T-helper 17 cell (primary cell): ENCODE measurements at places on chromosomes 13 and 19. TPM values are rescaled to one million over a fixed set of nuclear protein-coding genes. Genes with fewer than 3 reads are reported as not detected.

Gene ZSCAN1
- not detected for total RNA-seq

DNA sequence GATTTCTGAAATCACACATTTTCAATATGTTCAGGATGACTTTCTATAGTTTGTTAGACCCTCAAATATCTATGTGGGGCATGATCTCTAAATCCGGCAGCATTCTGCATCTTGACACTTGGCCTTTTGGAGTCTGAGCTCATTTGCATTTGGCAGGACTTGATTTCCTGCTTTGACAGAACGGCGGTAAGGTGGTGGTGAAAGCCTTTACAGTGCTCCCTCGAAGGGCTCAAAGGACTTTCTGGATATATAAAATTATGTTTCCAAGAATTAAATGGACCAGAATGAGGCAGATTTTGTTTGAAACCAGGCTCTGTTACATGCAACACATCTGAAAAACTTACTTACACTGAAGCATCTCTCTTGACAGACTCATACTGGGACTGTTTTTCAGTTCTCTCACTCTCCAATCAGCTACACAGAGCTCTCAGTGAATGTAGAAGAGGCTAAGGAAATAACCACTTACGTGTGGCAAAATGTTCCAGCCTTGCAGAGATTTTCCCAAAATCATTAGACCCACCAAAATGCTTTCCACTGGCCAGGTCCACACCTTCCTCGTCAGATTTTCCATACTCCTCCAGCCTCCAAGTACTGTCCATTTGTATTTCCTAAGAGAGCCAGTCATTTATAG, 207.2 kb downstream of the SPRY2 start:
- no peak for DNase-seq

Gene GPR12
- total RNA-seq = not detected

DNA sequence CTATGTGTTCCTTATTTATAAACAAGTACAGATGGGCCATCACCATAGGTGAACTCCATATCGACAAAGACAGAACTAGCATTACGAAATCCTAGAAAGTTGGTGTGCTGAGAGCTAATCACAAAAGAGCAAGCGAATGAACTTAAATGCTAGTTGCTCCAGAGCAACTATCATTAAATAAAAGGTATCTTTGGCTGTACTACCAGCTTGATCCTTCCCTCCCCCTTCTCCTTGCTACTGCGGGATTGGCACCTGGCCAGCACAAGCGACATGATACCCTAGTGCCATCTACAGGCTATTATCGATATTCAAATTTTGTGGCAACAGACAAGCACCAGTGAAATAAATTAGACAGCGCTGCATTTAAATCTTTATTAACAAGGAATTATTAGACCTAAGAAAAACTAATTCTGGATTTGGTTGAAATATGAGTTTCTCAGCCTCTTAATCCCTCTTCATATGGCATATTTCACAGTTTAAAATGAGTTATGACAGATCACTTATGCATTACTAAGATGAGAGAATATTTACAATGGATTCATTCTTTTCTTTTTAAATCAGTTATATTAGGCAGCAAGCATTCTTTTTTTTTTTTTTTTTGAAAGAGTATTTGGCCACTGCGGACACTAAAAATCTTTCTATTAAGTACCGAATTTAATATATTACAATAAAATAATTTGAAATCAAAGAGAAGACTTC, 5.8 kb downstream of the PCDH9 start:
- DNase-seq = no peak

DNA sequence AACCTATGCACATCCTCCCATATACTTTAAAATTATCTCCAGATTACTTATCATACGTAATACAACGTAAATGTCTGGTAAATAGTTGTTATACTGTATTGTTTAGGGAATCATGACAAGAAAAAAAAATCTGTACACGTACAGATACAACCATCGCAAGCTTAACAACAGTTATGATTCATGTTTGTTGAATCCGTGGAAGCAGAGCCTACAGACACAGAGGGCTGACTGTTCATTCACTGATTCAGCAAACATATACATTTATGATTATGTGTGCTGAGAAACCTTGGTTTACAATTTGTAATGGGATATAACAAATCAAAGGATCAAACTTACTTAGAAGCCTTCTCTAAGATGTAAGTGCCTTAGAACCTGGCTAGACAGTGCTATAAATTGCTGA, 1.5 kb downstream of the ZNF260 start:
- DNase-seq = no peak

Gene DYRK1B
- total RNA-seq = 55.5 TPM

GRCh38 chr13:39108783-39109182, 70.5 kb downstream of the NHLRC3 start:
- DNase-seq = no peak

Gene IGSF23
- total RNA-seq = not detected

- no peak for DNase-seq
These were observed 86.8 kb downstream of the UBL3 start for GRCh38 chr13:29763436-29764180.

Gene MAP4K1
- total RNA-seq = 351 TPM

Gene LGALS14
- total RNA-seq = not detected

Gene FBXO46
- total RNA-seq = 23.2 TPM

GRCh38 chr13:74134777-74135325, 647 bp upstream of the KLF12 start:
- DNase-seq = peak; percentile 54

Gene GFY
- total RNA-seq = not detected

- DNase-seq = no peak
These were observed 4.4 kb downstream of the KXD1 start for GRCh38 chr19:18562086-18562485.

DNA sequence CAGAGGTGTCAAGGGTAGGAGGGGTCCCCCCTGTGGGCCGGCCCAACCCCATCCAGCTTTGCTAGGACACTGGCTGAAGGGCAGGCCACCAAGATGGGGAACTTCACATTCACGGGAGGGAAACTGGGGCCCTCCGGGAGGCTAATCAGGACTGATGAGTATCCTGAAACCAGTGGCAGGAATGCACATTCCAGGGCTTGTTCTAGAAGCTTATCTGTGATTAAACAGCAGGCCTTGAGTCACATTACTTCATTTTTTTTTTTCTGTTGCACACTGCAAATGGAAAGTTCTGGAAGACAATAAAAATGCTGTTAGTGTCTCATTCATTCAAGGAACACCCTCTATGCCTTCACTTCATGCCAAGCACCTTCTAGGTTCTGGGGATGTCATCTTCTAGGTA, 15.5 kb upstream of the SIGLEC11 start:
- DNase-seq = no peak

- no peak for DNase-seq
These were observed 2.4 kb downstream of the NCAN start for GRCh38 chr19:19214159-19214490.

Gene IZUMO2
- total RNA-seq = not detected

Gene CACNG8
- total RNA-seq = 0.22 TPM

- DNase-seq = no peak
These were observed 30.5 kb downstream of the ZNF146 start for GRCh38 chr19:36245210-36246005.

Gene LYPD3
- total RNA-seq = 5.1 TPM

Gene ZFP28
- 4.8 TPM for total RNA-seq

- DNase-seq = no peak
These were observed 33.0 kb downstream of the XPO4 start for GRCh38 chr13:20869540-20869939.

GRCh38 chr19:641702-642101, 2.0 kb downstream of the FGF22 start:
- DNase-seq = no peak

Gene KANK3
- 2.9 TPM for total RNA-seq

- DNase-seq = no peak
These were observed 79.2 kb upstream of the POMP start for GRCh38 chr13:28579736-28580135.

Gene FCER2
- 7.0 TPM for total RNA-seq

- no peak for DNase-seq
These were observed 9.2 kb downstream of the CYP2B6 start for GRCh38 chr19:41000310-41000737.

DNA sequence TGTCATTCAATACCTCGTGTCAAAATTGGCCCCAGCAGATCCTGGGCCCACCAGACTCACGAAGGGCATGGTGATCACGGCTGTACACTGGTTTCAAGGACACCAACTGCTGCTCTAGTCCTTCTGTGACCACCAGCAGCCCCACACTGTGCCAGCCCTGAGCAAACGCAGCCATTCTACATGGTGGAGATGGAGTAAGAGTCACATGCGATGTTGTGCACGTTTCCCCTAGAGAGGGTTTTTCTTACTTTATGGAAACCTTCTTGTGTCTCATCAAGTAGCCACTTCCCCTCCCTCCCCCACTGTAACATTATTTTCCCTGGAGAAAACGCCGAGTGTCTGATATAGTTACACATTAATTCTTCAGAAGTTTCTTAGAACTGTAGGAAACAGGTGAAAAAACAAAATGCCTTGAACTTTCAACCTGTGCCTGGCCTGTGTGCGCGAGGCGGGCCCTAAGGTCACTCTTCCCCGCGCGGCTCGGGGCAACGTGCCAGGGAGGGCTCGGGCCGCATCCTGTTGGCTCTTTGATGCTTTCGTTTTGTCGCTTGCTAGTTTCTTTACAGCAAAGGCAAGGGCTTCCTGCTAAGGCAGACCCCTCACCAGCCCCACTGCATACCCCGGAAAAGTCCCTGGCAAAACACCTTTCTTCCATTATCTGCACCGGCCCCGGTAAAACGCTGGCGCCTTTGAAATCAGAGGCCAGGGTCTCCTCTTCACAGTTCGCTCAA, 44.6 kb downstream of the GGACT start:
- DNase-seq = no peak
